ENCODE measurements at places on chromosomes 12 and 14. TPM values are rescaled to one million over a fixed set of nuclear protein-coding genes. Genes with fewer than 3 reads are reported as not detected.

Gene SELPLG
- polyA plus RNA-seq = 2.2 TPM

DNA sequence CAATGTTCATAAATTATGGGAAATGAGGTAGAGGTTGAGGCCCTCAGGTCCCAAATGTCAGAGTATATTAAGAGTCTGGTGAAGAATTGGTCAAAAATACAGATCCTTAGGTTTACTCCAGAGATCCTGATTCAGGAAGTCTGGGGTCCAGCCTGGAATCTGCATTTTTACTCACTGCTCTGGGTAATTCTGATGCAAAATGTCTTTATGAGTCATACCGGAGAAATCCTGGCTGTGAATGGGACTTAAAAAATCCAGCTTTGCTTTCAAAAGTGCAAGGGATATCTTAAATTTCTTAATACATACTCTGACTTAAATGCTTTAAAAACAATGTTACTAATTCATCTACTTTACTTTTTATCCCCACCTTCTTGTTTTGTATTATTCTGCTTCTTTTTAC lies 74.5 kb downstream of the FERMT2 start:
- no peak for DNase-seq

Gene E2F7
- polyA plus RNA-seq = 8.0 TPM

Gene ANO2
- 1.8 TPM for polyA plus RNA-seq

DNA sequence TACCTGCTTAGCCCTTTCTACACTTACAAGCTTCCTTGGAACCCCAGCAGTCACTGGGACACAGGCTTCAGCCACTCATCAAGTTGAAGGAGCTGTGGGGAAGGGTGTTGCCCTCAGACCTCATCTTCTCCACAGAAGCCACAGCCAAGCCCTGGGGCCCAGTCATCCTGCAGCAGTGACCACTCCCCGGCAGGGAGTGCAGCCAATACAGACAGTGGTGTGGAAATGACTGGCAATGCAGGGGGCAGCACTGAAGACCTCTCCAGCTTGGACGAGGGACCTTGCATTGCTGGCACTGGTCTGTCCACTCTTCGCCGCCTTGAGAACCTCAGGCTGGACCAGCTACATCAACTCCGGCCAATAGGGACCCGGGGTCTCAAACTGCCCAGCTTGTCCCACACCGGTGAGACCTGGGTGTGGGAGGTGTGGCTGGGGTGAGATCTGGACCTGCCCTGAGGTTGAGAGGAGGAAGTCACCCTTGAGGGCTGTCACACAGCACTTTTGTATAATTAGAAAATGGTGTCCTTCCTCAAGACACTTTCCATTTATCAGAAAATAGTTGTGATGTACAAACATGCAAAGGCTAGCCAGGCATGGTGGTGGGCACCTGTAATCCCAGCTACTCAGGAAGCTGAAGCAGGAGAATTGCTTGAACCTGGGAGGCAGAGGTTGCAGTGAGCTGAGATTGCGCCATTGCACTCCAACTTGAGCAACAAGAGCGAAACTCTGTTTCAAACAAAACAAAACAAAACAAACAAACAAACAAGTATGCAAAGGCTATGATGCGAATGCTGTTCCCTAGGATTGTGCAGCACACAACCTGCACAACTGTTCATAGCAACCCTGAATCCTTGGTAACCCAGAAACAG lies 9.9 kb downstream of the GLI1 start:
- no peak for DNase-seq

DNA sequence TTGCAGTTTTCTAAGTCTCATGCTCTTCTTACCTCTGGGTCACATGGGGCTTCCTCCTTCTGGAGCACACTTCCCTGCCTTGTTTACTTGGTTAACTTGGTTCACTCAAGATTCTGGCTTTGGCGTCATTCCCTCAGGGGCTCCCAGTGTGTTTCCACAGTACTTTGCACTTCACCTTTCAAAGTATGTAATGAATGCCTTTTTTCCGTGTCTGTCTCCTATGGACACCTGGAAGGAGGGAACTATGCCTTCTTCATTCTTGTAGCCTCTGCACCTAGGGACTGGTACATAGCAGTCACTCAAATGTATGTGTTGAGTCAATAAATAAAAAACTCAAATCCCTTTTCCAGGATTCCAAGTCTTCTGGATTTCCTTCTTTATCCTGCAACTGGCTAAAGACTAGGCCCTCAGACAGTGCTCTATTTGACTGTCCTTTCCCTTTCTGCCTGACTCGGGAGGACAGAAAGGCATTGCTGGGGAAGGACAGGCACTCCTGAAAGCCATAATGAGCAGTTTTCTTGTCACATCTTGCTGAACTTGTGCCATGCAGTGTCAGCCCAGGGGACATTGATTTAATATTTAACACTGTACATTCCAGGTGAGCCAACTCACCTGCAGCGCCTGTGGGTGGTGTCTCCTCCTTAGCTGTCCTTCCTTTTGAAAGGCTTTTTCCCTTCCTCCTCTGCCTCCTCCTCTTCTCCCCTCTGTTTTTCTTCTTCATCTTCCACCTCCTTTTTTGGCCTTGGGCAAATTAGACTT lies 12.8 kb downstream of the MYRFL start:
- DNase-seq = no peak

Measured in left renal pelvis (tissue), 4 donors.